ENCODE measurements at places on chromosomes 1 and 21.

GRCh38 chr1:42825036-42825851 lies 8.0 kb upstream of the SVBP start:
- DNase-seq = no peak

DNA sequence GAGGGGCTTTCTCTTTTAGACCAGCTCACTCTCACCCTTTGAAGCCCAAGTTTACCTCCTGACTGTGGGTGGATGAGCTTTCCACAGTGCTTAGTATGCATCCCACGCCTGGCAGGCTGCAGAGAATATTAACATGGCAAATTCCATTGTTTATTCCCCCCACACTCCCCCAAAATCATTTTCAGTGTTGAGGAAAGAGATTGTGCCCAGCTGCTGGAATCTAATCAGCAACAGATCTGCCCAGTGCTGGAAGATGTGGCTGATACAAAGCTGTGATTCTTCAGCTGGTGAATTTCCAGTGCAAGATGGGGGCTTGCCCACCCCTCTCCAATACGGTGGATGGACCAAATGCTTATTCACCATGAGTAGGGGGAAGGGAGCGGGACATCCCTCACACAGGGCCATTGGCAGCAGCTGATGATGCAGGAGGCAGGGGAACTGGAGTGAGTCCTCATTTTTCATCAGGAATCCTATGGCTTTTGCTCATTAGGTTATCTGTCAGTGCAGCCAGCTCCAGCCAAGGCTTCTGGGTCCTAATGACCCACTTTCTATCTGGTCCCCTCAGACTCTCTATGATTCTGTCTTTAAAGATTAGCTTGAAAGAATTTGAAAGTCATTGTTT lies 39.7 kb upstream of the KCNA3 start:
- DNase-seq = no peak

DNA sequence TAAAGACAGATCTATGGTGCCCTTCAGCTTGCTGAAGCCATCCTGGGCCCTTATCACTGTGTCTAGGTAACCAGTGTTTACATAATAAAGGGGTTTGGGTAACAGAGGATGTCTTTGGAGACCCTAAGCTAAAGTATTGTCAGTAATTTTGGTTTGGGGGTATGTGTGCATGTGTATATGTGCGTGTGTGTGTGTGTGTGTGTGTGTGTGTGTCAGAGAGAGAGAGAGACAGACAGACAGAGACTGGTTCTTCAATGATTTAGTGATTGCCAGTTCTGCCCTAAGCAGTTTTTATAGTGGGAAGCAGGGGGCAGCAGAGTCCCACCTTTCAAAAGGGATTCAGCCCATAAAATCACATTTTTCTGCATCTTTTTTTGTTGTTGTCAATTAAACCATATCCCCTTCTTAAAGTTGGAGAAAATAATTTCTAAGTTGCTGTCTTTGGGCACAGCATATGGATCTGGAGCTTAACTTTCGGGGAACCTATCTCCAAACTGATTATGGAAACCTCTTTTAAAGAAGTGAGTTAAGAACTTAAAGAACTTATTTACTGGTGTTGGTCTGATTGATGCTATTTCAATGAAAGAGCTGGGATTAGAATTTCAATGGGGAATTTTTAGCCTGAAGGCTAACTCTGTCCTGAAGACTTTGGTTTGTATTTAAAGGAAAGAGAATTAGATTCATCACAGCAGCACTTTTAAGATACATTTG lies 51.1 kb downstream of the ZNF326 start:
- peak; percentile 30 for DNase-seq

GRCh38 chr21:31283025-31283424 lies 61.0 kb downstream of the TIAM1 start:
- DNase-seq = no peak

- DNase-seq = no peak
Measured at GRCh38 chr1:84959294-84959693, 37.6 kb downstream of the MCOLN2 start.

DNA sequence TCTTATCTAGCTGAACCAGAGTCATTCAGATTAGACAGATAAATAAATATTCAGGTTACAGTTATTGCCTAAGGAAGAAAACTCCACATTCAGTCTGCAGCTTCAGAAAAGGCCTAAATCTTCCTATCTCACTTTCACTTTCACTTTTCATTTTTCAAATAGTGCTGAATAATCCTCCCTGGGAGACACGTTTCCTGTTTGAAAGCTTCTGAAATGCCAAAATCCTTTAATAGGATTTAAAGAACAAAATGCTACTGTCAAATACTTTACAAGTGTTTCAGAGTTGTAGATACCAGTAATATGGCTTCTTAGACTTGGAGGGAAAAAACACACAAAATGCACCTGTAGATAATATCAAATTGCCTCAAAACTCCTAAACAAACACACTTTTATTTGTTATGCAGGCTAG lies 3.9 kb downstream of the PSMB2 start:
- DNase-seq = peak; percentile 67

- DNase-seq = no peak
Measured at GRCh38 chr1:184648856-184649201, 105.8 kb downstream of the EDEM3 start.

- peak; percentile 95 for DNase-seq
Measured at GRCh38 chr1:84365225-84366221, 32.8 kb upstream of the DNASE2B start.

- no peak for DNase-seq
Measured at GRCh38 chr1:71667216-71667615, 586.4 kb upstream of the ZRANB2 start.

DNA sequence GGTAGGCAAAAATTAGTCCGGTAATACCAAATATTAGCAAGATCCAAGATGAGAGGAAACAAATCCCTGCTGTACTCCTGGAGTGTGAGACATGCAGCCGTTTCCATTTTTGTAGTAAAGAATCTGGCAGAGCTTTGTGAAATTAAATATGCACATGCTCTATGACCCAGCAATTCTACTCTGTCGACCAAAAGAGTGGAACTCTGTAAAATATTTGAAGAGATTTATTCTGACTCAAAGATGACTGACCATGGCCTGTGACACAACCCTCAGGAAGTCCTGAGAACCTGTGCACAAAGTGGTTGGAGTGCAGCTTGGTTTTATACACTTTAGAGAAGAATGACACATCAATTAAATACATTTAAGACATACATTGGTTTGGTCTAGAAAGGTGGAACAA lies 16.2 kb downstream of the HAX1 start:
- DNase-seq = no peak

DNA sequence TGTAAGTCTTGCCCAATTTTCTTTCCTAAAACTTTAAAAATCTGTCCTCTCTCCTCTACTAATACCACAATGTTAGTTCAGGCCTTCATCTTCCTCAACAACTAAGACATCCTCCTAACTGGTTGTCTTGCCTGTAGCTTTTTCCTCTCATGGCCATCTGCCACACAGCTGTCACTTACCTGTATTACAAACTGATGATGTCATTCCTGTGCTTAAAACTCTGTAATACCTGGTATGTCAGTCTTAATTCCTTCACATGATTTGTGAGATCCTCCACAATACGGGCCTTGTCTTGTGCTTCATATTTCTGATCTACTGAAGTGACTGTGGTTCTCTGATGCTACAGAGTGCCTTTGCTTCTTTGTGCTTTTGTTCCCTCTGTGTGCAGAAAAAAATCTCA lies 9.8 kb downstream of the MRPS14 start:
- DNase-seq = no peak

DNA sequence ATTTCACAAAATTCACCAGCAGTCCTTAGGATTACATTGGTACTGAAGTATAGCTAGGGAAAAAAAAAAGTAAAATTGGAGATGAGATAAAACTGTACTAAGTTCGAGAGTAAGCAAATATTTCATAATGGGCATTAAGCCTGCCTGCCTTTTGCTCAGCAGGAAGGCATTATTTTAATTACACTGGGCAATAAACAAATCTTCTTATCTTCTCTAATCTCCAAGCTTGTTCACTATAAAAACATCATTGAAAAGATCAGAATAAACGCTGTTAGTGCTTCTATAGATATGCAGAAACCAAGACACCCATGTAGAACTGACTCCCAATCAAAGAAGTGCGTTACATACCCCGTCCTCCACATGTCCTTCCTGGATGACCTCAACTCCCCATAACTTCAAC lies 174.2 kb upstream of the CHODL start:
- no peak for DNase-seq

DNA sequence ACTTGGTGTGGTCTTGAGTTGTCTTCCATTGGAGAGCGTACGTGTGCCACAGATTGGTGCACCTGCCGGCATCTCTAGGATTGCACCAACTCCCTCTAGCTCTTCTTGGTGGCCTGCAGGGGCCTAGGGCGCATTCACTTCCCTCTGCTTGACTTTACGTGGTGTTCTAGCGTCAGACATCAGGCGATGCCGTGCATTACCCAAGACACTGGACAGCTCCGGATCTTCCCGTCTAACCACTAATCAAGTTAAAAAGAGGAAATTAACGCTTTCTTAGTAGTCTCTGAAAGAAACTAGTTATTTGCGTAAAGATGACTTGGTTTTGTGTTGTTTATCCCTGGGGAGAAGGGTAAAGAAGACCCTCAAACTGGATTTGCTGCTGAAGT lies 510 bp upstream of the IL10RB start:
- no peak for DNase-seq

DNA sequence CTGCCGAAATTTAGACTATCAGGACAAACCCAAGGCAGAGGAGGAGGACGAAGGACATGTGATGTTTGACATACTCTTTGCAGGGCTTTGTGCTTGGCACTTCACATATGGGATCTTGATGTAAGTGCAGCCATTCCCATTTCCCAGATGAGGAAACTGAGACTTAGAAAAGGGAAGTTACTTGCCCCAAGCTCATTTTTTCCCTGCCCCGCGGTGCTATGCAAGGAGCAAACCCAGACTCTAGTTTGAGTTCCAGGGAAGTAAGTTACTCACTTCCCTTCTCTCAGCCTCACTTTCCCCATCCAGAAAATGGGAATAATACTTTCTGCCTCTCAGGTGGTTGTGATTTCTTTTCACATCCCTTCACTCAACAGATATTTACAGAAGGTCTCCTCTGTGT lies 4.5 kb upstream of the FOXO6 start:
- no peak for DNase-seq

GRCh38 chr21:16552880-16553279 lies 823.1 kb downstream of the USP25 start:
- DNase-seq = no peak

DNA sequence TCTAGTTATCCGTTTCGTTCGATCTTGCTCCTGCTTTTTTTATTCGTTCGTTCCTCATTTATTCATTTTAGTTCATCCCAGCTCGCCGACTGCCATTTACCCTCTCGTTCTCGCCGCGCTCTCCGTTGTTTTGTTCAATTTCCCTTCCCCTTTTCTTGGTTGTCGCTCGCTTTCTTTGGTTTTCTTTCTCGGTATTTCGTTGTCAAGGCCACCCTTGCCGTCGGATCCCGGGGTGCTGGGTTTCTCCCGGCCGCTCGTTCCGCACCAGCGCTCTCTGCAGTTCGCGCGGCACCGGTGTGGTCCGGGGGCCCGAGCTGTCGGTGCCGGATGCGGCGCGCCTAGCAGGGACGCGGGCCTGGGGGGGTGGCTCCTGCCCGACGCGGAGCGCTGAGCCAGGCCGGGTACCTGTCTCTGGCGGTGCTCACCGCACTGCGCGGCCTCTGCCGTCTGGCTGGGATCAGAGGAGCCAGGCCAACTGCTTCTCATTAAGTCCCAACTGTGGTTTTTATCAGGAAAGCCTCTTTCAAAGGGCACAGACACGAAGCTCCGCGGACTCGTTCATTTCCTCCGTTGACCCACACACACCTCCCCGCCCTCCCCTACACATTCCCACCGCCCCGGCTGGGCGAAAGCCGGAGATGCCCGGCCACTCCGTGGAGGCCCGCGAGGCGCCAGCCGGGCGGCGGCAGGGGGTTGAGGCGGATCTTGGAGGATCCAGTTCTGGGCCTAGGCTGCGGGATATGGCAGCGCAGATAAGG lies 1.6 kb downstream of the ALX3 start:
- no peak for DNase-seq

GRCh38 chr1:113091988-113092594 lies 19.1 kb downstream of the LRIG2 start:
- no peak for DNase-seq

DNA sequence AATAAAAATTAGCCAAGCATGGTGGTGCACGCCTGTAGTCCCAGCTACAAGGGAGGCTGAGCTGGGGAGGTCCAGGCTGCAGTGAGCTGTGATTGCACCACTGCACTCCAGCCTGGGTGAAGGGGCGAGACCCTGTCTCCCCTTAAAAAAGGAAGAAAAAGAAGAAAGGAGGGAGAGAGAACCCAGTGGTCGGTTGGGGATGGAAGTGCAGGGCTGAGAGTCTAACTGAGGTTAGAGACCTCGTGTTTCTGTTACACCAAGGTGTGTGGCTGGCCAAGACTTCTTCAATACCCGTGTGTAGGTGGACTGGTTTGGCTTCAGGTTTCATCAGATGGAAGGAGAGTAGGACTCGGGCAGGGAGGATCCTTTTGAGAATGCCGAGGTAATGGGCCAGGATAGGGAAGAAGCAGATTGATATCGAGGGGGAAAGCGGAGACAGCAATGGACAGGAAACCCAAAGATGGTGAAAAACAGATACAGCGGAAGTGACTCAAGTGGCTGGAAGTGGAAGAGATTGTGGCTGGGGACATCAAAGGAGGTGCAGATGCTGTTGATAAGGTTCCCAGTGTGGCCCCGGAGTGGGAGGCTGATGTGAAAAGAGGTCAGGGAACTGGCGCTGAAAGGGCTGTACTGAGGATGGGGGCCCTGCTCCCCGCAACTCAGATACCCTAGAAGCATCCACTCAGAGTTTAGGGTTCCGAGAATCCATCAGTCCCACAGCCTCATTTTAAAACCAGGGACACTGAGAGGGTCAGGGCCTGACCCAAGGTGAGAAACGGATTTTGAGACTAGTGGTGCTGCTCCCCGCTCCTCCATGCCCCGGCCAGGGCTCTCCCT lies 681 bp upstream of the UBXN10 start:
- DNase-seq = peak; percentile 52

DNA sequence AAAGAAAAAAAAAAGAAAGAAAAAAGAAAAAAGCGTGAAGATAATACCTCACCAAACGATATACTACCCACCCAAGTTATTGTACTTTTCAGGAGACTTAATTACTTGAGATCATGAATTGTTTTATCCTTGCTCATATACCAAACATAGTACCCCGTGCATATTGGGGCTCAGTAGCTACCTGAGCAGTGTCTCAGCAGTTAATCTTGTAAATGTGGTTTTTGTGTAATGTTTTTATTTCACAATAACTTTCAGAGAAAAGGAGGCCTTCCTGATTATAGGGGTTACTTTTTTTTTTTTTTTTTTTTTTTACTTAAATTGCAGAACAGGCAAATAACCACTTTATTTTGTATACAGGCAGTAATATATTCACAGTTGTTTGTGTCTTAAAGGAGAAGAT lies 80.3 kb downstream of the OSBPL9 start:
- no peak for DNase-seq

DNA sequence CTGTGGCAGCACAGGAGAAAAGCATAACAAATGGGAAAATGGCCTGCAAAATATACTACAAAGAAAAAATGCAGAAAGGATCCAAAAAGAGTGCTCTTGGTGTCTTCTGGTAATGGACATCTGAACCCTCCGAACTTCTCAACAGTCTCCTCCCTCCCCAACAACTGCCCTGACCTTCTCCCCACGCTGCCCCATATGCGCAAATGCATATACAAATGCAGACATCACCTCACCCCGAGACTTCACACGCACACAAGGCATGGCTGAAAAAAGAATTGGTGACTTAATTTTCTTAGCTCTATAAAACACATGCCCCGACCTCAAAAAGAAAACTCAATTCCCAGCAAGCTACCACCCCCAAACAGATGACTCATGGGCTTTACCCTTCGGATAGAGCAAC lies 8.4 kb downstream of the KCND3 start:
- DNase-seq = no peak
